ENCODE measurements at places on chromosomes 3 and 15.

- no peak for DNase-seq
Observed at GRCh38 chr3:27326629-27327545, 42.3 kb downstream of the NEK10 start.

GRCh38 chr3:115758076-115758763 is 134.9 kb downstream of the GAP43 start:
- DNase-seq = no peak

- DNase-seq = no peak
Observed at GRCh38 chr15:64209680-64210334, 47.0 kb upstream of the PPIB start.

GRCh38 chr3:61667814-61668213 is 106.4 kb downstream of the PTPRG start:
- DNase-seq = no peak

GRCh38 chr3:111800472-111800871 is 58.6 kb upstream of the PHLDB2 start:
- DNase-seq = no peak

DNA sequence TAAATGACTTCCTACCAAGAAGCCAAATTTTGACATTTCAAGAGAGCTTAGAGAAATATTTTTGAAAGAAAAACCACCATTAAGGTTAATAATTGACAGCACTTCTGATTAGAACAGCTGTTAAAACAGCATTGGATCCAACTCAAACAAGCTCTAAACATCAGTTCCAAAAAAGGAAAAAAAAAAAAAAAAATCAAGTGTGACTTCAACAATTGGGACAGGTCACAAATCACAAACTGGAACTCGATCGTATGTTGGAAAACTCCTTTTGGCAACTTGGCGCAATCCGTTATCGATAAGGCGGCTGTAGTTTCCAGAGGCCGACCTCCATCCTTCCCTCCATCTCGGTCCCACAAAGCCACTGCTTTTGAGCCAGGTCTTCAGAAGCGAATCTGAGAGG is 17.8 kb downstream of the TLE3 start:
- no peak for DNase-seq

DNA sequence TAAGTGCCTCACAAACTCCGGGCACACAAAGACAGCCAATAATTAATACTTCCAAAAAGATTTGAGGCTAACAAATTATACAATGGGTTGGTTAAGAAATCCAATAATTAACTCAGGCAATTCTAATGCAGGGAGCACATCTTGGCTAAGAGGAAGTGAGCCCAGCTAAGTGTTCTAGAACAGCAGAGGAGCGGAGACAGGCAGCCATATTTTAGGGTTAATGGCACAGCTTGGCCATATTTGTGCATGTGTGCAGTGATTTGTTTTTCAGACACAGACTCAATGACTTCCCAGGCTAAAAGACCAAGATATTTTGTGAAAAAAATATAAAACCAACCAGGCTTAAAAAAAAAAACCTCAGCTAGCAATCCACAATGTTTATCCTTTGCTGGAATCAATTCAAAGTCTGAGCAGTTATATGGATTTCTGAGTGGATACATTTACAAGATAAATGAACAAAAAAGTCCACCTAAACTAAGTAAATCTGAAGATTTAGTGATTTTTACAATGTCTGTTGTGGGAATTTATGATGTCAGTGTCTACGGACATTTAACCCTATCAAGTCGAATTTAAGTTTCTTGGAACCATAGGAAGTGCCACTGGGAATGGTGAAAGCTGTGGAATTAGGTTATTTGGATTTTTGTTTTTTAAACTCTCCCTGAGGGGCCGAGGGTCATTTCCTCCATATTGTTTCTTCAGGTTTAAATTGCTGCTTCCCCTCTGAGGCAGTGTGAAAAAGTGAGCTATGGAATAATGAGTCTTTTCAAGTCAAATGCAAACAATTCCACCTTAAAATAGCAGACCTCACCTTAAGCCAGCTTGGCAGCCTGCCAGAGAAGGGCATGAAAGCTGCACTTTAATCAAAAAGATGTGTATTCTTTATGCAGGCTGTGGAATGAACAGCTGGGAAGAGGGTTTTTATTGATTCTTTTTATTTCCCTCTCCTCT is 413.7 kb upstream of the TBL1XR1 start:
- DNase-seq = no peak

DNA sequence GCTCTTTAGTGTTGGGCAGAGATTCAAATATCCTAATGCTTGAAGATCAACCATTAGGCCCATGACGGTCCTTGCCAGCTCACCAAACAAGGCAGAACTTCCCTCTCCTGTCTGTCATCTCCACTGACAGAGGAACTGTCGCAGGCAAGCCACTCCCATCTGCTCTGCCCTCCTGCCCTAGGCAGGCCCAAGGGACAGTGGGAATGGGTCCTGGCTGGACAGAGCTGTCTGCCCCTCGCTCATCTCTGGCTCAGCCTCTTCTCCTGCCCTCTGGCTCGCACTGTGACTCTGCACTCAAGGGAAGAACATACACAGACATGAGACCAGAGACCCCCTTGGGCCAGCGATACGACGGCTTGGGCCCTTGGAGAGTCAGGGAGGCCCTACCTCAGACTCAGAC is 7.6 kb upstream of the MUSTN1 start:
- DNase-seq = no peak

DNA sequence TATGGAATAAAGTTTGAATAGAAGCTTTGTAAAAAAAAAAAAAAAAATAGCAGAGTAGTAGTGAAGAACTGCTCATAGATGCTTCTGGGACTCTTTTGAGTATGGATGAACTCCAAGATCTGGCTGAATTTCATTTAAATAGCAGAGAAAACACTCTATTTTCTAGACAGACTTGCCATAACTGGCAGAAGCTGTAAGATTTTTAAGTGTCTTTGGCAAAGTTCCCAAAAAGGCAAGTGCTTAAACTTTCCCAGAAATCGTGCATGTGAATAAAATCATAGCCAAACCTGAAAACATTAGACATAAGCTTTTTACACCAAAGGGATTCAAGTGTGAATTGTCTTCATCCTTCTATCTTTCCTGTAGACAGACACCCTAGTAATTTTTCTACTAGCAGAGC is 110.3 kb upstream of the MITF start:
- no peak for DNase-seq

DNA sequence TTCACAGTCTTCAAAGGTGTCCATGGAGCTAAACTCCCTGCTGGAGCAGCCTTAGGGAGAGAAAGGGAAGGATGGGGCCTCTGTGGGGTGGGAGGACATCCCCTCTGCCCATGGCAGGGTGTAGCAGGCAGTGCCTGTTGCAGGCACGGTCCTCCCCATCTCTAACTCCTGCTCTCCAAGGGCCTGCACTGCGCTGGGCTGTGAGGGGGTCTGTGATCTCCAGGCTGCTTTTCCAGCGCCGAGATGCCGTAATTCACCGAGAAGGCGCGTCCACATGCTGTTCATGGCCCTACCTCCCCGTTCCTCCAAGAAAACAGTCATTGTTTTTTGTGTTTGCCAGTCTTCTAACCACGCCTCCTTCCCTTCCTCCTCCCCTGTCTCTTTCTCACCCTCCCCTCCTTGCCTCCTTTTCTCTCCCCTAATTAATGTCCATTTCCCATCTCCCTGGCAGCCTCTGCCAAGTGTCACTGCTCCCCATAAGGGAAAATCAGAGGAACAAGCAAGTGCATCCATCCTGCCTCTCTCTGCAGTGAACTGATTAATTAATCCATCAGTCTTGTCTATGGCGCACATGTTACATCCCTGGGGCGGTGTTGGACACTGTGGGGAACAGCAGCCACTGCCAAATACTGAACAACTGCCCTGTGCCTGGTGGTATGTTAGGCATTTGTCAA is 17.7 kb upstream of the LAMP3 start:
- DNase-seq = no peak

DNA sequence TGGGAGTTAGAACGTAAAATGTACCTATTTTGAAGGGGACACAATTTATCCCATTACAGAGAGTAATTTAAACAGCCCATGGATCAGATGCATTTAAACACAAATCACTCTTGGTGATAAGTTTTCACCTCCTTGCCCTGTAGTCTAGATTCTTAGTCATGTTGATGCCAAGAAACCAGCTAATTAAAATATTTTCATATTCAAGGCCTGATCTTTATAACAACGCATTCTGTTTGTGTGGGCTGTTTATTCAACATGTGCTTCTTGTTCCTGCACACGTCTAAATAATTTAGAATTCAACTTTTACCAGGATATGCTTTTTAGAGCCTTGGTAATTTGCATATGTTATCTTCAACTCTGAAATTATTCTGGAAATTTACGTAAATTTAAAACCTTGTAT is 25.8 kb downstream of the SNX1 start:
- no peak for DNase-seq

GRCh38 chr3:20853890-20854289 is 667.9 kb upstream of the SGO1 start:
- DNase-seq = no peak

DNA sequence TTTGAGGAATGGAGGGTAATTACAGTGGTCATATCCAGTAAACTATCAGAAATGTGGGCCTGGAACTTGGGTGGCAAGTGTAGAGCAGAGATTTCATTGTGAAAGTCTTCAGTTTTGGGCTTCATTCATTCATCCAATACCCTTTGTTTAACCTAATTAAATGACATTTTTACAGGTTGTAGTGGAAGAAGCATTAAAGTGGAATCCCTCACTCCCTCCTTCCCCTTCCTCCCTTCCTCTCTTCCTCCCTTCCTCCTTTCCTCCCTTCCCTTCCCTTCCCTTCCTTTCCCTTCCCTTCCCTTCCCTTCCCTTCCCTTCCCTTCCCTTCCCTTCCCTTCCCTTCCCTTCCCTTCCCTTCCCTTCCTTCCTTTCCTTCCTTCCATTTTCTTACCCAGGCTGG is 219.3 kb downstream of the PDCD6IP start:
- no peak for DNase-seq

GRCh38 chr3:14124223-14124614 is 451 bp downstream of the CHCHD4 start:
- DNase-seq = no peak

DNA sequence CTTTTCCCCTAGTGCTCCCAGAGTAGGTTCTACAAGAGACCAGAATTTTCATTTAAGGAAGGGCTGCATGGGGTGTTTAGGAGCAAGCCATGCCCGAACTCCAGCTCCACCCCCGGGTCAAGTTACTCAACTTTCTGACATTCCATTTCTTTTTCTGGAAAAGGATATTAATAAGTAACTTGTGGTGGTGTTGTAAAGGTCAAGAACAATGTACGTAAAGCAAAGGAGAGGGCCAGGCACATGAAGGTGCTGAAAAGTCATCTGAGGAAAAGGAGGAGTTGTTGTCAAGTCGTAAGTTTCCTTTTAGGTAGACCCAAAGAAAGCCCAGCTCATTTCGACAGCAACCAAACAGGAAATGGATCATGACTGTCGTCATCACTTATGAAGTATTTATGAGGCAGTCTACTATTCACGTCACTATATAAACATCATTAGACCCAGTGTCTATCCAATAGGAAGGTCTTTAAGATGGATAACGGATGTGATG is 319.6 kb upstream of the IL12A start:
- no peak for DNase-seq

DNA sequence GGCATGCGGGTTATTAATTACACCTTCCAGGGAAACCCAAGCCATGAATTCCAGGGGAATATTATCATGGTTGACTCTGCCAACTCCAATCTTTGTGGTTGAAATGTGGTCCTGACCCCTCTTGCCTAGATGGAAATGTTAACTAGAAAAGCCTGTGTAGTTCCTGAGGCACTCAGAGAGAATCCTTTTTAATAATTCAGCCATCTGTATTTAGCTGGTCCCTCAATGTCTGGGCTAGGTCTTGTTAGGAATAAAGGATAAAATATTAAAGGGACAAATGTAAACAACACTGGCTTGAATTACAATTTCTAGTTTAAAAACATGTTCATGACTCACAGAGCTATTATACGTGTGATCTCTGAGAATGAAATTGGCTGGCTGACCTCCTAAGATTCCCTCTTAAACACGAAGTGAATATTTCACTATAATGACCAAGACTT is 435.2 kb upstream of the SUCLG2 start:
- DNase-seq = no peak
